ENCODE measurements at places on chromosomes 7 and 10.
A peak's percentile ranks its signal among the peaks of the same experiment; 100 is the strongest.

DNA sequence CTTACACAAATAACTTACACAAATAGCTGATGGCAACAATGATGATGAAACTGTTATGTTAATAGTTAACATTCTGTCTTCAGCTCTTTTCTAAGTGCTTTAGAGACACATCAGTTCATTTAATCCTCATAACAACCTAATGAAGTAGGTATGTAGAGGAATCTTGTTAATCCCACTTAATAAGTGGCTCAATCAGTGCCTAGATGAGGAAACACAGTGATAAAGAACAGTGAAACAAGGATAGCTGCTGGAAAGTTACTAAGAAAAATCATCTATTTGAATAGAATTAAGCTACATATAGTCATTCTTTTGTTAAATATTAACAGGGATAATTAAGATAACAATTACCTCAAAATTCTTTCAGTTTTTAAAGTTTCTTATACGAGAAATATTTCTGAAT is 487.6 kb downstream of the ARL4A start:
- DNase-seq, result no peak

DNA sequence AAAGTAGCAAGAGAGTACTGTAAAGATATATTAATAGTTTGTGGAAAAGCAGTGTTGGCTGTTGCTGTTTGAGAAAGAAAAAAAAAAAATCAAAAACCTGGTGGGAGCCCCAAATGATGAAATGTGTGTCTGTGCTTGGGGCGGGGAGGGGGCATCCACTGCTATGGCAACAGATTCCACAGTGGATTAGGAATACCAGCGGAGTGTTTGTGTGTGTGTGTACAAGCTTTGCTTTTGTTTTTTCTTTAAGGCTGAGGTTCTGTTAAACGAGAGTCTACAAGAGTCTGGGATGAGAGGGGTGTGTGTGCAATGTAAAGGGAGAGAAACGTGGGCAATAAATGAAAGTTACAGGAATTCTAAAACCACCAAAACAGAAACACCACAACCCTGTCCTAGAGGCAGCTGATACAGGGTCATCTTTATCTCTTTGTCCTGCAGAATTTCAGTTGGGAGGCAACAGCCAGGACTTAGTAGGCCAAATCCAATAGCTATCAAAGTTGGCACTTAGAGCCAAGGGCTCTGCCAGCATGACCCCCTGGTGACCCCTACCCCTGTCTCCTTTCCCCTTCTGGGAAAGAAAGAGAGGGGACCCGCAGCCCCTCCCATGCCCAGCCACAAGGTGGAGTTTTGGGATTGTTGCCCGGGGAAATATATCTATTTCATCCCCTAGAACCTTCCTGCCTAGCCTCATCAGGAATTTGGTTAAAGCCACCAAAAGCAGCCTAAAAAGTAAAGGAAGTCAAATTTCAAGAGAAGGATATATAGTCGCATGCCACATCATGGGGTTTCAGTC is 85.4 kb downstream of the OSBPL3 start:
- DNase-seq, result no peak

GRCh38 chr10:14093730-14094484 is 236.8 kb downstream of the FRMD4A start:
- no peak for DNase-seq

- DNase-seq, result no peak
Observed at GRCh38 chr7:101743995-101744360, 73.4 kb upstream of the CUX1 start.

DNA sequence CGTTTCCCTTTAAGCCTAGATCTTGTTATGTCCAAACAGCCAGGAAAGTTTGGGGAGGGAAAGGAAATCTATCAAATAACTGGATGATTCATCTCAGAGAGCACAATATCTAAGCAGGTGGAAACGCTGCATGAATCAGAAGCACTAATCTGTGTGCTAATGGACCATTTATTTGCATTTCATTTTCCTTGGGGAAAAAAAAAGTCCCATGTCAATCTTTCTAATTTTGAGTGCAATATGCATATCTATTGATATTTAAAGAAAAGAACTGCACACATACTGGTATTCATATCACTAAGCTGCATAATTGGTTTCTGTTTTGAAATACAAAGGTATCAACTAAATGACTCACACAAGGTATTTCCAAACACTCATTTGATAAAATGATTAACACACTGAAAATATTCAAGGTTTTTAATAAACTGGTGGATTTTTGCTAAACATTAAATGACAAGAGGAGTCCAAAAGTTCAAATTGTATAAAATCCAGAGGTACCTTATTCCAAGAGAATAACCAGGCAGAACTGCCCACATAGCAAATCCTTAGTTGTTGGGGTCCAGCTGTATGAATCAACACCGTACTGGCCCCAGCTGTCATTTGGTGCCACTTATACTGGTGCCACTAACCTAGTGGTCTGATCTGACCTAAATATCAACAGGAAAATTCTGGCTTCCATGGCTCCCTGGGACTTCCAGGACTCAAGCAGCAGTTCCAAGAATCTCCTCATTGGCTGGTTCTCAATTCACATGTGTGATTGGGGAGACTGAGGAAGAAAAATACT is 122.2 kb upstream of the SP4 start:
- no peak for DNase-seq

GRCh38 chr10:123475466-123475865 is 190.7 kb upstream of the GPR26 start:
- DNase-seq, result no peak

- no peak for DNase-seq
Observed at GRCh38 chr7:120407010-120407409, 134.0 kb downstream of the KCND2 start.

DNA sequence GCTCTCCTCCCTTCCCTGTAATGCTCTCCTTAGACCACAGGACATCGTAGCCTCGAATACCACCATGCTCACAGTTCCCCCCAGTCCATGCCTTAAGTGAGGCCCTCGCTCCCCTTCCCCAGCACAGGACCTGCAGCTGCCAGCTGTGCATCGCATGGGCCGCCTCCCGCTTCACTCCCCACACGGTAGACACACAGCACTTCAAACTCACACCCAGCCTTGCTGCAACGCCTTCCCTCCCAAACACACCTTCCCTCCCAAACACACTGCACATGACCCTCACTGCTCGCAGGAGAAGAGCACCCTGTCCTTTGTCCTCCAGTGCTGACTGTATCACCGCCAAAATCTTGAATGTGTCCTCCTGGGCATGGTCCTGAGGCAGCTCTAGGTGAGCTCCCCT is 42.6 kb downstream of the COBL start:
- no peak for DNase-seq

DNA sequence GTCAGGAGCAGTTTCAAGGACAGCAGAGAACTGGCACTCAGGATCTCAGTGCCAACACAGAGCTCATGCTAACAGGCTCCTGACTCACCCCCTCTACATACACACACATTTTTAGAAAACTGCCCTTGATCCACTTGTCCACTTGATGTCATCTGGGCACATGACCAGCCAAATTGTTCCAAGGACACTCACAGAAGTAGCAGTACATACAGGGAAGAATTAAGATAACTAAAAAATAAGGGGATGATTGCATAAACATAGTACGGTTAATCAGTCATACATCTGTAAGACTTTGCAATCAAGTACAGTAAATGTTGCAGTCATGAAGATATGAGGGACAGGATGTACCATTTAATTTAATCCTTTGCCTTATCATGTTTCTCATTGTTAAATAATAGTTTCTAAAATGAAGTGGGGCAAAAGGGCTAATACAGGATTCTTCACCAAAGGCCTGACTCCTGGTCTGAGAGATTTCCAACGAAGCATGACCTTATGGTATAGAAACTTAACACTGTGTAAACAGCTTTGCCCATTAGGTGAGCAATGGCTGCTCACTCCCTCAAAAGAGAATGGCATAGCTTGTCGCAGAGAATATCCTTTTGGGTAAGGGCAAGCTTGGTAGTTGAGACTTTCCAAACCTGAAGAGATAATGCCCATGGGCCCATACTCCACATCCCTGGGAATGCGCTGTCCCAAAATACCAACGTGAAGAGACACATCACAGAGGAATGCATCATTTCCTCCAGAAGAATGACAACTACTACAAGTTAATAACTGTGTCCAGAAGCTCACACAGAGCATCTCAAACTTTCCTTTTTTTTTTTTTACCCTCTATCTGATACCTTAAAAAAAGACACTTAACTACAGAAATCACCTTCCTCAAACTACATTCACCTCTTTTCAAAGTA is 94.1 kb downstream of the ARMH3 start:
- no peak for DNase-seq

- peak; percentile 87 for DNase-seq
Observed at GRCh38 chr10:70656489-70656888, 15.8 kb upstream of the ADAMTS14 start.

- DNase-seq, result peak; percentile 88
Observed at GRCh38 chr7:37448636-37449361, at the start of gene ELMO1. ELMO1 (minus strand) TSS chr7:37448864; CDS start chr7:37342690, 106,174 bp downstream.

- DNase-seq, result no peak
Observed at GRCh38 chr7:112400141-112400540, 50.1 kb upstream of the IFRD1 start.

DNA sequence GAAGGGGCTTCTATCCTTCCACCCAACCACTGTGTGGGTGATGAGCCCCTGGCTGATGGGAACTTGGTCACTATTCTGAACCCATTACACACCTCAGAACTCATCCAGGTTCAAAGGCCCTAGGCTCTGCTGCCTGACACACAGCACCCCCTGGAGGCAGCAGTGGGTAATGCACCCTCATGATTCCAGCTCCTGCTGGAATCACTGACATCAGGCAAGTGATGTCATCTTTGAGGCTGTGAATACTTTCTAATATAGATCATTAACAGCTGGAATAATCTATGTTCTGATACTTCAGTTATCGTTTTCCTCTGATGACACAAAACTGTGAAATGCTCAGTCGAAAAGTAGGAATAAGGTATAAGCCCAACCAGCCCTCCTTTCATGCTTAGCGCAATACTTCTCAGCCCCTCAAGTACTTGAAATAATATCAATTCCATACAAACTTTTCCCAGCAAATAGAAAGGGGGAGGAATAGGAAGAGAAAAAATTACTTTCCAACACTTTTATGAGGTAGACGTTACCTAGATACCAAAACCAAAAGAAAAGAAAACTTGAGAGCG is 7.5 kb upstream of the RBP3 start:
- peak; percentile 84 for DNase-seq

- DNase-seq, result no peak
Observed at GRCh38 chr10:68151453-68151852, 42.2 kb downstream of the MYPN start.

DNA sequence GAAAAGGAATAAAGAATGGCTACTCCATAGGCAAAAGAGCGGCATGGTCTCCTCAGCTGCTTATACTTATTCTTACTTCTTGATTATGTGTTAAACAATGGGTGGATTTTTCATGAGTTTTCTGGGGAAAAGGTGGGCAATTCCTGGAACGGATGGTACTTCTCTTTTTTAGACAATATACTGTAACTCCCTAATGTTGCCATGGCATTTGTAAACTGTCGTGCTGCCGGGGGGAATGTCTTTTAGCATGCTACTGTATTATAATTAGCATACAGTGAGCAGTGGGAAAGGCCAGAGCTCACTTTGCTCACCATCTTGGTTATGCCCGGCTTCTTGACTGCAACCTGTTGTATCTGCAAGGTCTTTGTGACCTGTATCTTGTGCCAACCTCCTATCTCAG is 372.1 kb upstream of the AKR1E2 start:
- DNase-seq, result no peak

- peak; percentile 58 for DNase-seq
Observed at GRCh38 chr10:6542999-6543430, 37.1 kb downstream of the PRKCQ start.

DNA sequence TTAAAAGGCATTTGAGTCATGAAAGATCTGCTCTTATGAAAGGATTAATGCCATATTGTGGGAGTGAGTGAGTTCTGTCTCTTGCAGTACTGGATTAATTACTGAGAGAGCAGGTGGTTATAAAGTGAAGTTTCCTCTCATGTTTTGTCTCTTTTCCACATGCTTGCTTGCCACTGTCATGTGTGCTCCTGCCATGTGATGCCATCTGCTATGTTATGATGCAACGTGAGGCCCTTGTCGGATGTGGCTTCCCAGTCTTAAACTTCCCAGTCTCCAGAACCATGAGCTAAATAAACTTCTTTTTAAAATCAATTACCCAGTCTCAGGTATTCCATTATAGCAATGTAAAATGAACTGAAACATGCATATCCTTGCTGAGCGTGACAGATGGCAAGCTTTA is 22.7 kb upstream of the TCTN3 start:
- no peak for DNase-seq

All from activated CD4-positive, alpha-beta T cell treated with anti-CD3 and anti-CD28 coated beads for 36 hours (primary cell).